ENCODE measurements at places on chromosomes 3 and 15.
A peak's percentile ranks its signal among the peaks of the same experiment; 100 is the strongest.

- peak overlapping the region; percentile 26 for H3K27ac ChIP-seq
- H3K36me3 ChIP-seq: no peaks in the 10 kb centered on the region
- DNase-seq: no peak
- peaks cover 5% of the 10 kb centered on the region for H3K4me1 ChIP-seq
Measured at GRCh38 chr3:74273091-74273490, 341.4 kb downstream of the CNTN3 start.

- H3K36me3 ChIP-seq: no peaks in the 10 kb centered on the region
- no peaks in the 10 kb centered on the region for H3K4me1 ChIP-seq
- H3K27me3 ChIP-seq: no peaks in the 10 kb centered on the region
Measured at GRCh38 chr3:13135251-13135810, 62.1 kb upstream of the IQSEC1 start.

- no peaks in the 10 kb centered on the region for H3K27me3 ChIP-seq
- peaks cover 8% of the 10 kb centered on the region for H3K36me3 ChIP-seq
- peaks cover 43% of the 10 kb centered on the region for H3K4me1 ChIP-seq
- H3K4me3 ChIP-seq: peak overlapping the region; percentile 93
- no peak for DNase-seq
Measured at GRCh38 chr3:48445277-48445882, 1.2 kb upstream of the ATRIP start.

- no peaks in the 10 kb centered on the region for H3K4me1 ChIP-seq
- H3K27ac ChIP-seq: no peak overlapping the region
- no peaks in the 10 kb centered on the region for H3K27me3 ChIP-seq
Measured at GRCh38 chr3:128094295-128095151, 29.1 kb downstream of the RUVBL1 start.

- H3K27me3 ChIP-seq: no peaks in the 10 kb centered on the region
- no peaks in the 10 kb centered on the region for H3K36me3 ChIP-seq
- peaks cover 17% of the 10 kb centered on the region for H3K4me1 ChIP-seq
Measured at GRCh38 chr3:178455226-178455625, 81.0 kb upstream of the KCNMB2 start.

- DNase-seq: no peak
- H3K36me3 ChIP-seq: peaks cover 9% of the 10 kb centered on the region
- H3K4me3 ChIP-seq: no peak overlapping the region
- no peaks in the 10 kb centered on the region for H3K4me1 ChIP-seq
- no peaks in the 10 kb centered on the region for H3K27me3 ChIP-seq
Measured at GRCh38 chr3:38507120-38507519, 11.0 kb downstream of the EXOG start.

- H3K4me1 ChIP-seq: peaks cover 29% of the 10 kb centered on the region
- peak; percentile 22 for DNase-seq
- H3K36me3 ChIP-seq: peaks cover 5% of the 10 kb centered on the region
- peak overlapping the region; percentile 73 for H3K27ac ChIP-seq
- no peaks in the 10 kb centered on the region for H3K27me3 ChIP-seq
Measured at GRCh38 chr3:57756528-57757401, 656 bp downstream of the SLMAP start.

DNA sequence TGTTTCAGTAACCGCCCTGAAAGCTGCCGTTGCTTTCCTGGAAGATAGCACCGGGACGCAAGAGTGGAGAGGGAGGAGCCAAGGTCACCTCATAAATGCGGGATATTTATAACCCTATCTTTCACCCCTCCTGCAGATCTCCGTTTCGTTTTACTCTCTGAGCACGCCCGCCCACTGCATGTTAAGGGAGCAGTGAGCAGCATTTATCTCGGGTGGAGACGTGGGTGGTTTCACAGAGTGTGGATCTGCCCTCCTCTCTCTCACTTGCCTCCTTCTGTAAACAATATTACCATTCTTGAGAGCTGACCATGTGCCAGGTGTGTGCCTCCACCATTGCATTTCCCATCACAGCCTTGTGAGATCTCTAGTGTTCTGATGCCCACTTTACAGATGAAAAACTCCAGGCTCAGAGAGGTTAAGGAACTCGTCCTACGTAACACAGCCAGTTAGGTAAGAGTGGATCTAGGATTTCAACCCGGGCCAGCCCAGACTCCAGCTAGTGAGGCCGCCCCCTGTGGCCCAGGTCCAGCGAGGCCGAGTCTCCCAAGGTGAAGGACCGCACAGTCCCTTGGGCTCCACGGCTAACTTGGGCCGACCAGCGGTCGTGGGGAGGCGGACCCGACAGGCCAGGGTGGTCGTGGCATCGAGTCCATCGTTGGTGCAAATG, 16.9 kb upstream of the SEMA4B start:
- H3K27ac ChIP-seq: peak overlapping the region; percentile 88
- DNase-seq: peak; percentile 68
- no peaks in the 10 kb centered on the region for H3K36me3 ChIP-seq
- peaks cover 20% of the 10 kb centered on the region for H3K4me1 ChIP-seq

DNA sequence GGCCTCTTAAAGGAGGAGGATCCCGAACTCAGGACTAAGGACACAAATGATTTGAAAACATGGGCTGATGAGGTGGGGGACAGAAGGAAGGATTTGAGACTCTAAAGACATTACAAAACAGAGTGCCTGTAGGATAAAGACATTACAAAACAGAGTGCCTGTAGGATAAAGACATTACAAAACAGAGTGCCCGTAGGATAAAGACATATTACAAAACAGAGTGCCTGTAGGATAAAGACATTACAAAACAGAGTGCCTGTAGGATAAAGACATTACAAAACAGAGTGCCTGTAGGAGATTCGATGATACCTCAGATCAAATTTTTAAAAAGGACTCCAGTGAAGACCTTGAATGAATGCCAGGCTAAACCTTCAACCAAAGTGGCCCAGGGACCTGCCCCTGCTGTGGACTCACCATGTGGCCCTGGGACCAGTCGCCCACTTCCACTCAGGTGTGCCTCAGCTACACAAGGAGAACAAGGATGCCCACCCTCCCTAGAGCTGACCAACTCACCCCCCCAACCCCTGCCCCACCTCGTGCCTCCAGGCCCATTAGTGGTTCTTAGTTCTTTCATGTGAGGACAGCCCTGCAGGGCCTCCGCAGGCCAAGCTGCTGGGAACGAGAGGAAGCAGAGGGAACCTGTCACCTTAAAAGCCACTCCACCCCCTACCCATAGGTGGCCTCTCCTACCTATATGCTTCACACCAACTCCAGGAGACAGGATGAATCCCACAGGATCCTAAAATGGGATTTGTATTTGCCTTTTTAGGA, 59.8 kb downstream of the SH3BP5 start:
- no peak overlapping the region for H3K4me3 ChIP-seq
- no peaks in the 10 kb centered on the region for H3K36me3 ChIP-seq
- no peaks in the 10 kb centered on the region for H3K27me3 ChIP-seq
- H3K27ac ChIP-seq: peak overlapping the region; percentile 34
- H3K4me1 ChIP-seq: peaks cover 27% of the 10 kb centered on the region
- no peak for DNase-seq

GRCh38 chr15:79881254-79881653, 15.6 kb downstream of the MTHFS start:
- no peaks in the 10 kb centered on the region for H3K36me3 ChIP-seq
- no peak overlapping the region for H3K27ac ChIP-seq
- DNase-seq: no peak
- H3K27me3 ChIP-seq: no peaks in the 10 kb centered on the region
- no peaks in the 10 kb centered on the region for H3K4me1 ChIP-seq

Data from thoracic aorta (tissue), 2 donors.